ENCODE measurements at places on chromosomes 7 and 10.

DNA sequence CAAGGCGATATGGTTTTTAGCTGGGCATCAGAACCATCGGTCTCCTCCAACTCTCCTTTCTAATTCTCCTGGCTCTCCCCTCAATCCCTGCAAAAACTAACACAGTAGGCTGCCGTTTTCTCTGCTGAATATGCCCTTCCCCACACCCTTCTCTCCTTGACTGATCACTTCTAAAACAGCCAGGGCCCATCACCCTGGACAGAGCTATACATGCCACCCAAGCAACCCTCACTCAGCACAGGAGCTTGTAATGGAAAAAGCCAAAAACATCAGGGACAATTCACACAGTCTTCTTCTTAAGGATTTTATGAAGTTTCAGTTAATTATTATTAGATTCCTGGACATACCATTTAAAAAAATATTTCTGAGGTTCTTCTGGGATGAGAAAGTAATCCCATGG, 61.5 kb downstream of the PIK3AP1 start:
- no peak for DNase-seq

- no peak for DNase-seq
These were observed 308.8 kb upstream of the PHYHIPL start for GRCh38 chr10:58867683-58868082.

- no peak for DNase-seq
These were observed 18.8 kb upstream of the ZNF273 start for GRCh38 chr7:64884085-64884912.

GRCh38 chr7:146492017-146492416, 375.4 kb downstream of the CNTNAP2 start:
- DNase-seq: no peak

- DNase-seq: no peak
These were observed 639.8 kb downstream of the INHBA start for GRCh38 chr7:41063116-41063515.

DNA sequence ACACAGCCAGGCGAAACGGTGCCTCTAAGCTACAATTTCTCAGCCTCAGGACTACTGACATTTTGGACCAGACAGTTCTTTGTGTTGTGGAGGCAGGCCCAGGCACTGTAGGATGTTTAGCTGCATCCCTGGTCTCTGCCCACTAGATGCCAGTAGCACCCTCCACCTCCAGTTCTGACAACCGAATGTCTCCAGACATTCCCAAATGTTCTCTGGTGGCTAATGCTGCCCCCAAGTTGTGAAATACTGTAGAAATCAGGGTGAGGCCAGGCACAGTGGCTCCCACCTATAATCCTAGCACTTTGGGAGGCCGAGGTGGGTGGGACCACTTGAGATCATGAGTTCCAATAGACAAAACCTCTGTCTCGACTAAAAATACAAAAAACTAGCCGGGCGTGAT, 18.2 kb downstream of the HNRNPF start:
- no peak for DNase-seq

DNA sequence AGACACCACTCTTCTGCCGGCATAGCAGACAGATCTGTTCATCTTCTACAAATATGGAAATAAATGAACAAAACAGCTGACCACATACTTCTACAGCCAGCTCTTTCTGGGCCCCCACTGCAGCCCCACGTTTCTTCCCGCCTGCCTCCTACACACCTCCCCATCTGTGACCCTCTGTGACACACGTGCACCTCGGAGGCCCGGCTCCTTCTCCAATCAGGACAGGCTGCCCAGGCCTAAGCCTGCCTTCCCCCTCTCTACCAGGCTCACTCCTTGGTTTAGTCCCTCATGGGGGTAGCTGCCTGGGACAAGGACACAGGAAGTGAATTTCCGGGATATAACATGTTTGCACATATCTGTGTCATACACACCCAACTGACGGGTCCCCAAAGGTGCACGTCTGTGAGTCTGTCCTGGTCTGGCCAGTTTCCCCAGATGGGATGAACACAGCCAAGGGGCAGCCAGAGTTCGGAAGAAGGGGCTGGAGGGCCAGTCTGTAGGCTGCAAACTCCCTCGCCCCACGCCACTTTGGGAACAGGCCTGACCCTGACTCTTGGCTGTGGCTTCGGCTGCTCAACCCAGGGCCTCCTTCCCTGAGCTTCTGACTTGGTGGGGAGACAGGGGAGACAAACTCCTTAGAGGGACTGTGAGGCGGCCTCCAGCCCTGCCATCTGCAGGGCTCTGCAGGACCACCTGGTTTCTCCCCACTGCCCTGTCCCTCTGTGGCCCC, 30.3 kb downstream of the PITRM1 start:
- DNase-seq: no peak

- no peak for DNase-seq
These were observed 127.2 kb upstream of the RSU1 start for GRCh38 chr10:16944402-16944801.

DNA sequence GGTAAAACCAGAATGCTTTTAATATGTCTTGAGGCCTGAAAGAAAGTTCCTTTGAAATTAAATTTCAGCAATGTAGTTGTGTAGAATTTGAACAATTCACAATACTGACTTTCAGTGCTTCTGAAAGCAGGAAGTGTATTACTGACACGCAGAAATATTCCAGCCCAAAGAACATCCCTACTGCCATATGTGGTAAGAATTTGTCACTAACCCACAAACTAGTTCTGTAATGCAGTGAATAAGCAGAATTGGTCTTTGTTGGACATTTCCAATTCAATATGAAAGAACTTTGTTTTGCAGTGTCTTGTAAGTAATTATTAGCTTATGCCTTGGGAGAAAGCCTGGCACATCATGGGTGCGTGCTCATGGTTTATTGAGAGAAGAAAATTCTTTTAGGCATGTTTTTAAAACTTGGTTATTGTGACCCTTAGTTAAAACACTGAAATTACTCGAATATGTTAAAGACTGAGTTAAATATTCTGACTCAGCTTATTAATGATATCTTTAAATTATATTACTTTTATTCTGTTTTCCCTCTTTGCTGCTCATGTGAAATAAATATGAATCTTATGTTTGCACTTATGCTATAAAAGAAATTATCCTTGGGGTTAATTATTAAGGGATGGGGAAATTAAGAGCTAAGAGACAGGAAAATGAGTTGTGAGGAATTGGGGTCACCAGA, 33.4 kb downstream of the PTPN12 start:
- no peak for DNase-seq

DNA sequence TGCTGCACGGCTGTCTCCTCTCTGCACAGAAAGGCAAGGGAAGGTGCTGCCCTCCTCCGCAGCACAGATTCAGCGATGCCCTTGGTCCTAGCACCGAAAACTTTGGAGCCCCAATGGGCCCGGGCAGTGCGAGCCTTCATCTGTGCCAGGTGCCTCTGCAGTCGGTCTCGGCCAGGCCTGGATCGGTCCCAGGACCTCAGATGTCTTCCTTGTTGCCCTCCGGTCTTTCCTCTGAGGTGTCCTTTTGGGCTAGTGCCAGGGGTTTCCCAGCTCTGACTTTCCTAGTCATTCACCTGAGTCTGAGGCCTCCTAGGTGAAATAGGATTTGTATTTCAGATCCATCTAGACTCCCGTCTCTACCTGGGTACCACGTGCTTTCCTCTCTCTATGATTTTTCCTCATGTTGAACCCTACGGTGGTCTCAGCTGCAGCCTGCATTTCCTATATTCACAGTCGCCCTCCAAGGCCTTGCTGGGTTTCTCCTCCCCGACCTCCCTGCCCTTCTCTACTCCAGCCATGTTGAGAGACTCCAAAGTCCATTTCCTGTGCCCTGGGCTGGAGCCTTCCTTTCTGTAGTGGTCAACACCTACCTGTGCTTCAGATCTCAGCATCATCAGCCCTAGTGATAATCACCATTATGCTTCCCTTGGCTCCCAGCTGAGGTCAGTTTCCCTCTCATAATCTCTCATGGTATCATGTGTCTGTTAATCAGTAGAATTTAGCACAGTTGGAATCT, 92.0 kb upstream of the PRSS58 start:
- DNase-seq: no peak

Measured in mucosa of descending colon (tissue), 3 donors.